Stimulated activated naive CD4-positive, alpha-beta T cell treated with Interleukin-2 at 50 U/mL for 16 hours (primary cell): ENCODE measurements at places on chromosomes 11 and 22.

- peak; percentile 59 for DNase-seq
Observed at GRCh38 chr22:40525250-40525884, 111.2 kb downstream of the MRTFA start.

DNA sequence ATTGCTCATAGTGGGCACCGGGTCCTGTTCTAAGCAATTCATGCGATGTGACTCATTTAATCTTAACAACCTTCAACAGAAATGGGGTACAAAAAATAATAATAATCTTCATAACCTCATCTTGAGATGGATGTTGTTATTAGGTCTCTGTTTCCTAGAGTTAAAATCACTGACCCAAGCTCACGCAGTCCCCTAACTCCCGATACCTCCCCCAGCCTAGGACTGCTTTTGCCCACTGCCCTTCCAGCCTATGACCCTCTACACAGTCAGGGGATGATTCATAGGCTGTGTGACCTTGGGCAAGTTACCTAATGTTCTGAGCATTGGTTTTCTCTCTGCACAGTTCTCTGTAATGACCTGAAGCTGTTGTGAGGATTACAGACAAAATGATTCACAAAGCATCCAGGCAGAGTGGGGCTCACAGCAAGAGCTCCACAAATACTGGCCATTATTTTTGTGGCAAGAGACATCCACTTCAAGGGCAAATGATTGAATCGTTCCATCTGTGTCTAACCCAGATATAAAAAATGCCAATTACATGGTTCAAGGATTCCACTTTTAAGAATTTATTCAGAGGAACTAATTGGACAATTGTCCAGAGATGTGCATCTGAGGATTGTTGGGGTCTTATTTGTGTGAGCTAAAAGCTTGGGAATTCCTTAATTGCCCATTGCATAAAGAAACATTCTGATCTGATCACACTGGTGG lies 20.0 kb downstream of the MTFP1 start:
- no peak for DNase-seq

GRCh38 chr22:39894554-39895092 lies 1.1 kb upstream of the ENTHD1 start:
- no peak for DNase-seq

DNA sequence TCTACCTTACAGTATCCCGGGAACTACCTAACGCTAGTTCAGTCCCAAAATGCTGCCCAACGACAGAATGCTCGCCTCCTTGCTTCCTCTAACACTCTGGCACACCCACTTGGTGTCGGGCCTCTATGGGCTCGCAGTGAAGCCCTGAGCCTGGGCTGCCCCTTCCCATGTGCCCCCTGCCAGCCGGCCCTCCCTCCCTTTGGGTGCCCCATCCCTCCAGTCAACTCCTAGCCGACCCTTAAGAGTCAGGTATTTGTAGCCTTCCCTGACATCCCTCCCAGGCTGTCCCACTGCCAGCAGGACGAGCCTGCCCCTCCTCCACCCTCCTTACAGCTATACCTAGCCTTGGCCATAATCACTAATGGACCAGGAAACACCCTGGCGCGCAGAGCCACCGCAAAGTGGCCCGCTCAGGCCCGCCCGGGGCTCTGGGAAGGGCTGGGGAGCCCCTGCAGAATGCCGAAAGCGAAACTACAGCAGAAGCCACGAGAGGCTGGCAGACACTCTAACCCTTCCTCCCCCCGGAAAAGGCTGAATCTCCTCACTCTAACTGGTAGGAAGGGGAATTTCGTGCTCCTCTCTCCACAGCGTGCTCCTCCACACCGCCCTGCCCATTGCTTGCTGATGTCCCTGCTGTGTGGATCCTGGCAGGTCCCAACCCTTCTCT lies 8.2 kb downstream of the CBX7 start:
- DNase-seq = peak; percentile 54

DNA sequence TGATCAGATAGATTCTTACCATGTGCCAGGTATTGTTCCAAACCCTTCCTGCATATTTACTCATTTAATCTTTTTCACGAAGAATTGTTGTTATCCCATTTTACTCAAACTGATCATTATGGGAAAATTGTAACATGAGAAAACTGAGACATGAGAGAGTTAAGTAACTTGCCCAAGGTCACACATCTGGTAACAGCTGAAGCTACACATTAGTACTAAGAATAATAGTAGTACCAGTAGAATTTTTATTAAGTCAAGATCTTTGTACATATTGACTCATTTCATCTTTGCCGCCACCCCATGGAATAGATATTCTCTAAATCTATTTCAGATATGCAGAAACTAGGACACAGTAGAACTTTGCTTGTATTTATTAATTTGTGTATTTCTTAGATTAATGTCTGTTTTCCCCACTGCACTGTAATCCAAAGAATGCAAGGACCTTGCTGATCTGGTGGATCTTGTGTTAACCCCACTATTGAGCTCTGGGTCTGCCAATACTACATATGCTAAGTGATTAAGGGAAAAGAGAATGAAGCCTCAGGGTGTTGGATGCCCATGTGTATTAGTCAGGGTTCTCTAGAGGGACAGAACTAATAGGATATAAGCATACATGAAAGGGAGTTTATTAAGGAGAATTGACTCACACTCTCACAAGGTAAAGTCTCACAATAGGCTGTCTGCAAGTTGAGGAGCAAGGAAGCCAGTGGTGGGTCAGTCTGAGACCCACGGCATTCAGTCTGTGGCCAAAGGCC lies 72.8 kb downstream of the PARVA start:
- no peak for DNase-seq

DNA sequence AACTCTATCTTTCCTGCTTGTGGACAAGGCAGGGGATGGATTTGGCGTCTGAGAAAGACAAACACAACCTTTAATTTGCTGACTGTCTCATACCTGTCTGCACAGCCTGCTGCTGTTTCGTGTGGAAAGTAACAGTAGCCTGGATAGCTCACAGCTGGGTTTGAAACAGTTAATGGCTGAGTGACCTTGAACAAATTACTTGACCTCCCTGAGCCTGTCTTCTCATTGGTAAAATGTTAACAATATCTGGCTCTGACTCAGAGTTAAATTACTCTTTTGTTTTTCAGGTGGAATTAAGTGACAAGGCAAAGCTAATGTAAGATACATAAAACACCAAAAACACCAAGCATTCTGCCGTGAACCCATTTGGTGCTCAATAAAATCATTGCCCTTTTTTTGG lies 41.1 kb upstream of the ADA2 start:
- DNase-seq = no peak

- no peak for DNase-seq
Observed at GRCh38 chr11:117197516-117198456, 1.4 kb upstream of the TAGLN start.

- DNase-seq = no peak
Observed at GRCh38 chr11:12815129-12815480, 140.9 kb downstream of the TEAD1 start.

DNA sequence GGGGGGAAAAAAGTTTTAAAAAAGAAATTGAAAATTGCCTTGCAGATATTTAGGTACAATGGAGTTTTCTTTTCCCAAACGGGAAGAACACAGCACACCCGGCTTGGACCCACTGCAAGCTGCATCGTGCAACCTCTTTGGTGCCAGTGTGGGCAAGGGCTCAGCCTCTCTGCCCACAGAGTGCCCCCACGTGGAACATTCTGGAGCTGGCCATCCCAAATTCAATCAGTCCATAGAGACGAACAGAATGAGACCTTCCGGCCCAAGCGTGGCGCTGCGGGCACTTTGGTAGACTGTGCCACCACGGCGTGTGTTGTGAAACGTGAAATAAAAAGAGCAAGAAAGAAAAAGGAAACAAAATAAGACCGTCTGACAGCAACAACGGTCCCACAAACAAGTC lies 964.9 kb downstream of the NTM start:
- no peak for DNase-seq

- no peak for DNase-seq
Observed at GRCh38 chr11:69968396-69969347, 109.4 kb upstream of the ANO1 start.

- no peak for DNase-seq
Observed at GRCh38 chr11:98829971-98830370, 190.8 kb upstream of the CNTN5 start.

DNA sequence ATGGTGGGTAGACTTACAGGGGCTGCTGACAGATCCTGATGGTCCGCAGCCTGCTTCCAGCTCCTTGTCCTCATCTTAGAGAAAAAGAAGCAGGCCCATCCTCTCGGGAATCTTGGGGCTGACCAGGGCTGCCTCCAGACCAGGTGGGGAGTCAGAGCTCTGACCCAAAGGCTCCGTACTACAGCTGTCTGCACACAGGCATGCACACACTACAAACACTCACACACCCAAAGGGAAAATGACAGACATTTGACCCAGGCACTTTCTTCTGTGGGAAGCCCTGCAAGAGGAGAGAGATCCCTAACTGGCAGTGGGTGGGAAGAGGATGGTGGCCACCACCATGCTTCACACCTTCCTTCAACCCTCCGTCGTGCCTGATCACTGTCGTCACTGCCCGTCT lies 46.9 kb upstream of the MYOD1 start:
- no peak for DNase-seq
